ENCODE measurements at places on chromosomes 5 and 9.

DNA sequence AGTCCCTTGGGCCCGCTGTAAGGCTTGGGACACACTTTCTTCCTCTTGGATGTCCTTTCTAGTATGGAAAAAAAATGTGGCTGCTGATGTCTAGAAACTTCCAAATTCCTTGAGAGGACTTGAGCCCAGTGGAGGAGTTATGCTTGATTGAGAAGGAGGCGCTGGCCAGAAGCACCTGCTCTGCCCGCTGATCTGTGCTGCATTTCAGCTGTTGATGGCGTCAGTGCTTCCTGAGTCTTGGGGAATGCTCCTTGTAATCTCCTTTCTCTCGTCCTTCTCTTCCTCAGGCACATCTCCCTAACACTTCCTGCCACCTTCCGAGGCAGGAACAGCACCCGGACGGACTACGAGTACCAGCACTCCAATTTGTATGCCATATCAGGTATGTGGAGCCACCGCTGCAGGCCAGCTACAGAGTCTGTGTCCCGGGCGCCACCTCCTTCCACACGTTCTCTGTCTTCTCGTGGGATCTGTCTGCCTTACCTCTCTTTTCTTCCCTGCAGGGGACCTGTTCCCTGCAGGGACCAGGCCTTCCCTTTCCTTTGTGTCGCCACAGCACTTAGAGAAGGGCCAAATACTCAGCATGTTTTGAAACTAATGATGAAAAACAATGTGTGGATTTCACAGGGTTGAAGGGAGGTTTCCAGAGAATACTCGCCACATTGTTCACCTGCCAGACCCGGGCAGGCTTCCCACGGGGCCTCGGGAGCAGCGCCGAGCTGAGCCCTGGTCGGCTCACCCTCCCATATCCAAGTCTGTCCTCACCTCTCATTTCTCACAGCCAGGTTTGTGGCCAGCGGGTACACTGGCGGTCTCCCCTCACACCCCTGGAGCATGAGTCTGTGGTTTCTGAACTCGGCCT is 95.2 kb downstream of the MVB12B start:
- no peak for DNase-seq

DNA sequence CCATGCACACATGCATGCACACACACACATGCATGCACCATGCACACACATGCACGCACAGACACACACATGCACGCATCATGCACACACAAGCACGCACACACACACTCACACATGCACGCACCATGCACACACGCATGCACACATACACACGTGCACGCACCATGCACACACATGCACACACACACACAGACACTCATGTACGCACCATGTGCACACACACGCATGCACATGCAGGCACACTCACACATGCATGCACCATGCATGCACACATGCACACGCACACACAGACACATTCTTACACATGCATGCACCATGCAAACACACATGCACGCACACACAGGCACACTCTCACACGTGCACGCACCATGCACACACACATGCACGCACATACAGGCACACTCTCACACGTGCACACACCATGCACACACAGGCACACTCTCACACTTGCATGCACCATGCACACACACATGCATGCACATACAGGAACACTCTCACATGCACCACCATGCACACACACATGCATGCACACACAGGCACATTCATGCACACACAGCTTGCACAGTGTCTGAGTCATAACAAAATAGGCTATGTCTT is 117.5 kb downstream of the TENT4A start:
- no peak for DNase-seq

- no peak for DNase-seq
Observed at GRCh38 chr9:96140296-96141127, 161.5 kb downstream of the HSD17B3 start.

GRCh38 chr9:78826527-78826926 is 529.6 kb downstream of the PSAT1 start:
- no peak for DNase-seq

DNA sequence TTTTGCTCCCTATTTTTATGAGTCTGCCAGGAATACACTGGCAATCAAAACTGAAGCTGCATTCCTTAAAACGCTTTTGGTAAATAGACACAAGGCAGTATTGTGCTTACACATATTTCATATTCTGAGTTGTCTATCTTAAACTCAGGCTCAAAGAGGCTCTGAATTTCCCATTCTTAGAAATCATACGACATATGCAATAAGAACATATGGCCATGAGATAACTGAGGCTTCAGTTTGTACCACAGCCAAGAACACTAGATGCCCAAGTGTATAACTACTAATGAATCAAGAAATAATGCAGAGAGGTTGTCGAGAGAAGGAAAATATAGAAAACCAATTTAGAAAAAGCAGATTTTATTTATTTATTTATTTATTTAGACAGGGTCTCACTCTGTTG is 357.4 kb downstream of the NDUFS4 start:
- no peak for DNase-seq

GRCh38 chr5:112467485-112467884 is 48.4 kb upstream of the EPB41L4A start:
- DNase-seq: no peak

GRCh38 chr5:126359884-126360283 is 63.3 kb upstream of the GRAMD2B start:
- no peak for DNase-seq

DNA sequence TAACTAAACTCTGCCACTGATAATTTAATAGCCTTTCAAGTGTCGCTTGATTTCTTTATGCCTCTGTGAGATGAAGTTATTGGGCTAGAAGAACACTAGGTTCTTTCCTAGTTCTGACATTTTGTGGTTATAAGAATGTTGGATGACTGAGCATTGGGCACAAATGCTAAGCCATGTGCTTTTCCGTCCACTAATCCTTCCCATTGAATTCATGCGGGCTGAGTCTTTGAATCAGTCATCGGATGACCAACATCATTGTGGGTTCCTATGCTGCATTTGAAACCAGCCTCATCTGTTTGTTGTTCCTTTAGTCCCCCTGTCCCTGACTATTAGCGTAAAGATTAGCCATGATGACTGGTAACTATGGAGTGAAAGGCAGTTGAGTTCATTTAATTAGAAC is 58.5 kb downstream of the ALDH1A1 start:
- DNase-seq: no peak

- no peak for DNase-seq
Observed at GRCh38 chr9:83655433-83655832, 32.5 kb downstream of the IDNK start.

DNA sequence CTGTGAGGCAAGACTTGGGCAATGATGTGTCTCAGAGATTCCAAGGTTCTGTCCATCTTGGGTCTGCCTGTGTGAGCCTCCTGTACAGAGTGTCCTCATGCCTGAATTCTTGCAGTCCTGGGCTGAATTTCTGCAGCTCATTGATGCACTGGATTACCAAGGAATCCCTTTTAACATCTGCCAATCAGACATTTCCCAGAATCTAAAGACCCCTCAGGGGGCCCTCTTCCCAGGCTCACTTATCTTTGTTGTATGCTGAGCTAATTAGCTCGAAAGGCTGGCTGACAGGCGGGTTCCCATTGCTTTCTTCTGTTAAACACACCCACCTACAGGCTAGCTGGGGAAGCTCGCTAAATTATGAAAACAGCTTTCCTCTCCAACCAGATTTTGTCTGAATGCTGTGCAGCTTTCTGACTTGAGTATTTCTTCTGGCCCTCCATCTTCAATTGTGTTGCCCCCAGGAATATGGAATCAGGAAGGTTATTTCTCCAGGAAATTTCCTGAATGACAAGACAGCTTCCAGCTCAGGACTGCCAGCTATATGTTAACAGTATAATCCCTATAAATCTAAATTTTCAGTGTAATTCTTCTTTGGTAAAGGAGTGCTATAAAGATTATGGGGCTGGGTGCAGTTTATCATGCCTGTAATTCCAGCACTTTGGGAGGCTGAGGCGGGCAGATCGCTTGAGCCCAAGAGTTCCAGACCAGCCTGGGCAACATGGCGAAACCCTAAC is at the start of gene LIX1:
LIX1 (minus strand) TSS at position 91 of the 734 bp plus-strand sequence; CDS start at position 56, 35 bp downstream.
- no peak for DNase-seq

GRCh38 chr5:173238312-173239232 is 3.6 kb upstream of the NKX2-5 start:
- no peak for DNase-seq

- no peak for DNase-seq
Observed at GRCh38 chr5:95780597-95780996, 41.9 kb downstream of the GLRX start.

- no peak for DNase-seq
Observed at GRCh38 chr5:142689081-142689480, 3.2 kb upstream of the FGF1 start.

- DNase-seq: no peak
Observed at GRCh38 chr9:116654059-116654355, 33.1 kb upstream of the TRIM32 start.

GRCh38 chr5:91906494-91906893 is 523.4 kb upstream of the ARRDC3 start:
- DNase-seq: no peak

GRCh38 chr5:151688436-151688835 is 1.7 kb upstream of the SPARC start:
- no peak for DNase-seq

GRCh38 chr9:107118863-107119624 is 164.0 kb upstream of the RAD23B start:
- DNase-seq: no peak

DNA sequence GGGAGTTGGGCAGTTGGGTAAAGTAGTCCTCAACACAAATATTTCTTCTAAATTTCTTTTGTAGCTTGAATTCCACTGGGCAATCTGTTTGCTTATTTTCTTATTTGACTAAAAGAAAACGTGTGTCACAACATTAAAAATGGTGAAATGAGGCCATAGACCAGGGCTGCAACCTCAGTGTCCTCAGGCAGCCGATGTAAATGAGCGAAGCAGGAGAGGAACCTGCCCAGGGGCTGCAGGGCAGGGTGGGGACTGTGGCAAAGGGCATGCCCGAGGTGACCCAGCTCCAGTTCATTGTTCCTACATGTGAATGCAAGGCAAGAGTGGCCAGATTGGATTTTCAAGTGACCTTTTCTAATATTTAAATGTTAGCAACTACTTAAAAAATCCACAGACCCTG is 74.7 kb downstream of the TENT4A start:
- DNase-seq: no peak

- no peak for DNase-seq
Observed at GRCh38 chr5:75460942-75461610, 50.4 kb downstream of the CERT1 start.

DNA sequence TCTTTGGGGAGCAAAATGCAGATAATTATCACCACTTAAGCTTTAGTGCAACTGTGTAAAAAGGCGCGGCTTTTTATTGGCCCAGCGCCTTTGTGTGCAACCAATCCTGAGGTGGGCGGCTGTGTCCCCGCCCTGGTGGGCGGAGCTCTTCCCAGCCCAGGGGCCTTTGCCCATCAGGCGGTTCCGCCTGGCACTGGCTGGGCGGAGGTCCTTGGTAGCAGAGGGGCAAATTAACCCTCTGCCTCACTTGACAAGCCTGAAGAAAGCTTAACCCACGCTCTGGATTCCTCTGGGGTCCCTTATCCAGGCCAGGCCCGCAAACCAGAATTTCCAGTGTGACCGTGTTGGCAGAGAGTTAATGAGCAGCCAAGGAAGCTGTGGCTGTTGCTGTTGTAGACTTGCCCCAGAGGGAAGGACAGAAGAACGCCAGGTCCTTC is 12.8 kb upstream of the NIPAL4 start:
- DNase-seq: no peak

DNA sequence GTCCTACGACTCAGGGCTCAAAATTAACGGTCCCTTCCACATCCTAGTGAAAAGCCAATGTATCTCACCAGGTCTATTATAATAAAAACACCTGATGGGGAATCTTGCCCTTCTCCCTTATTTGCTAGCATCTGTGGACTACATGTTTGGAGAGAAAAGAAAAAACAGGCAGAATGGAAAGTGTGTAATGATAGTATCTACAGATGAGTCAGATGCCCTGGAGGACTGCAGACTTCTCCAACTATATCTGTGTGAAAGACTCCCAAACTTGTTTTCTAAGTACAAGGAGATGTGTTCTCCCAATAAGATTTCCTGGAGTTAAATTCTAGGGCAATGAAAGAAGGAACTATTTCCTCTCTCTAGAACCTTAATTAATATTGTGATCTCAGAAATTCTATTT is 66.0 kb downstream of the FOXB2 start:
- DNase-seq: no peak

DNA sequence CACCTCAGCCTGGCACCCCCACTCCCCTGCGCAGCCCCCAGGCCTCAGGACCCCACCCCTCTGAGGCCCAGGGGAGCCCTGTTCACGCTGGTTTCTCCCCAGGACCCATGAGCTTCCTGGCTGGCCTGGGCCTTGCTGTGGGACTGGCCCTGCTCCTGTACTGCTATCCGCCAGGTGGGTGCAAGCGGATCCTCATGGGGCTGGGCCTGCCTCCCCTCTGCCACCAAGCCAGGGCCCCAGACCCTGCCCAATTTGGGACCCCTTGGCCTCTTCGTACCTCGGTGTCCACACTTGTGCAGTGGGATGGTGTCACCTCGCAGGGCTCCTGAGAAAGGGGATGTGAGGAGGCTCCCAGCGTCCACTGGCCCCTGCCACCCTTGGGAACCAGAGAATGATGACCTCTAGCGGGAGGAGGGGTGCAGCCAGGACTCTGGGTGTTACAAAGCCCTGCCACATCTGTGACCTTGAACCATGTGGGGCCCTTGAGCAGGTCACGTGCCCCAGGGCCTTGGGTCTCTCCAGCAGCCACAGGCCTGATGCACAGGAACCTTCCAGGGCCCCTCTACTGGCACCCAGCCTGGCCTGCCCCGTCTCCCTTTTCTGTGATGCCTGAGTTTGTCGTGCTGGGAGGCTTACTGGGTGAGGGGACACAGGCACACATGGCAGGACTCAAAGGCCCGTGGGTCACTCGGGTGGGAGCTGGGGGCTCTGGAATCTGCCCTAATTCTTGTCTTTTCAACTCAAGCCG is 16.3 kb downstream of the CARD19 start:
- DNase-seq: no peak

DNA sequence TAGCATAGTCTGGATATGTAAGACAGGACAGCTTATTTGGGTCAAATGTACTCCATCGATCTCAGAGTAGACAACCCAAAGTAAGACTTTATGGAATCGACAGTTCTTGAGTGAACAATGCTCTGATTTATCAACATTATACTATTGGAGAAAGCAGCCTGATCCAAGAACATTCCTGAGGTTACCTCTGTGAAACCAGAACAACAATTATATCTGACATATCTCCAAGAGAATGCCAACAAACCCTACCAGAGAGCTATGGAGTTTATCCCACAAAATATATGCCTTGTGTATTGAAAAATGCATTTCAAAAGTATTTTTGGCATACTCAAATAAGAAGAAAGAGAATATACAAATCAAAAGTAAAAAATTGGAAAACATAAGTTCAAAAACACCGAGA is 1985.9 kb downstream of the EFNA5 start:
- DNase-seq: no peak

GRCh38 chr5:72503888-72504491 is 3.2 kb downstream of the ZNF366 start:
- no peak for DNase-seq

DNA sequence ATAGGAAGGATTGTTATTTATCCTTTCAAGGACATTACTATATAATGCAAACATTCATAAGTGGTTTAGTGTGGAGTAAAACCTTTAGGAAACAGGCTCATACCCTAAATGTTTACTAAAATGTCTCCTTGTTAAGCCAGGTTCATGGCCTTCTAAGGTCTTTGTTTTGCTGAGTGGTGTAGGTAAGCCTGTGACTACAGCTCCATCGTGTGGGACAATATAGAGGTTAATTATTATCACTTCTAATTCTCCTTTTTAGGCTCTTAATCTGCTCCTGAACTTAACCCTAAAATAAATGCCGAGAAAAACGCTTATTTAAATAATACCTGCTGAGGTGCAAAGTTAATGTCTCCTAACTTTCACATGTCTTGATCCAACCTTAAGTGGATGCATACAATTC is 43.8 kb downstream of the SPINK5 start:
- DNase-seq: no peak

- DNase-seq: no peak
Observed at GRCh38 chr9:79266986-79267385, 304.8 kb upstream of the TLE4 start.

All from activated gamma-delta T cell treated with anti-CD3 and anti-CD28 coated beads, Interleukin-2, amount 50 U/mL, for 16 hours (primary cell).